ENCODE measurements at places on chromosomes 16 and 17.

DNA sequence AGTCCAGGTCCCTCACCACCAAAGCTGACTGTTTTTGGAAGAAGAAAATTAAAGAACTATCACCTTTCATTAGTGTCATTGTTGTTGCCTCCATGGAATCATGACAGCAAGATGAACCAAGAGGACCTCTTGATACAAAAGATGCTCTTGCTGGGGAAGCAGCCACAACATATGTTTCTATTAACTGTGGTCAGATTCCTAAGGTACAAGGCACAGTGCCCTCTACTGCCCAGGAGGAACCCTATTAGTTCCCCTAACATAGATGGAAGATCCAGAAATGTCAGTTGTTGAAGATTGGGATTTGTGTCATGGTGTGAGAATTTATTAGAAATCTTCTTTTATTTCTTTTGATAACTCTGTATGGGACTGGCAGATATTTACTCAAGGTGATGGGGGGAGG, 188.2 kb upstream of the ANKFN1 start:
- H3K4me1 ChIP-seq: no peaks in the 10 kb centered on the region
- H3K36me3 ChIP-seq: no peaks in the 10 kb centered on the region
- H3K4me3 ChIP-seq: no peak overlapping the region
- H3K27ac ChIP-seq: no peak overlapping the region

- H3K4me1 ChIP-seq: peaks cover 10% of the 10 kb centered on the region
- peak overlapping the region; percentile 71 for H3K4me3 ChIP-seq
- H3K36me3 ChIP-seq: no peaks in the 10 kb centered on the region
- H3K27me3 ChIP-seq: peaks cover 5% of the 10 kb centered on the region
- peak overlapping the region; percentile 58 for H3K27ac ChIP-seq
- no peak for DNase-seq
These were observed 35.9 kb downstream of the CBFA2T3 start for GRCh38 chr16:88940862-88941817.

- peaks cover 13% of the 10 kb centered on the region for H3K27me3 ChIP-seq
- DNase-seq: peak; percentile 60
- peak overlapping the region; percentile 74 for H3K4me3 ChIP-seq
- no peak overlapping the region for H3K27ac ChIP-seq
These were observed 576 bp downstream of the EPOP start for GRCh38 chr17:38674014-38674748.

- no peaks in the 10 kb centered on the region for H3K27me3 ChIP-seq
- DNase-seq: no peak
- H3K4me1 ChIP-seq: no peaks in the 10 kb centered on the region
These were observed 8.2 kb downstream of the MILR1 start for GRCh38 chr17:64457156-64457555.

GRCh38 chr16:3999479-4000325, 116.5 kb downstream of the ADCY9 start:
- H3K27ac ChIP-seq: peak overlapping the region; percentile 61
- H3K4me1 ChIP-seq: peaks cover 20% of the 10 kb centered on the region
- H3K27me3 ChIP-seq: no peaks in the 10 kb centered on the region
- no peaks in the 10 kb centered on the region for H3K36me3 ChIP-seq
- peak overlapping the region; percentile 23 for H3K4me3 ChIP-seq
- peak; percentile 53 for DNase-seq

GRCh38 chr16:23521037-23521743, 10.9 kb upstream of the GGA2 start:
- no peaks in the 10 kb centered on the region for H3K4me1 ChIP-seq
- no peak overlapping the region for H3K4me3 ChIP-seq
- peaks cover 15% of the 10 kb centered on the region for H3K36me3 ChIP-seq
- no peak overlapping the region for H3K27ac ChIP-seq
- H3K27me3 ChIP-seq: no peaks in the 10 kb centered on the region

- peak; percentile 60 for DNase-seq
- peaks cover 25% of the 10 kb centered on the region for H3K36me3 ChIP-seq
- peaks cover 13% of the 10 kb centered on the region for H3K4me1 ChIP-seq
- no peaks in the 10 kb centered on the region for H3K27me3 ChIP-seq
- H3K27ac ChIP-seq: no peak overlapping the region
- no peak overlapping the region for H3K4me3 ChIP-seq
These were observed 3.9 kb downstream of the APRT start for GRCh38 chr16:88807626-88808453.

DNA sequence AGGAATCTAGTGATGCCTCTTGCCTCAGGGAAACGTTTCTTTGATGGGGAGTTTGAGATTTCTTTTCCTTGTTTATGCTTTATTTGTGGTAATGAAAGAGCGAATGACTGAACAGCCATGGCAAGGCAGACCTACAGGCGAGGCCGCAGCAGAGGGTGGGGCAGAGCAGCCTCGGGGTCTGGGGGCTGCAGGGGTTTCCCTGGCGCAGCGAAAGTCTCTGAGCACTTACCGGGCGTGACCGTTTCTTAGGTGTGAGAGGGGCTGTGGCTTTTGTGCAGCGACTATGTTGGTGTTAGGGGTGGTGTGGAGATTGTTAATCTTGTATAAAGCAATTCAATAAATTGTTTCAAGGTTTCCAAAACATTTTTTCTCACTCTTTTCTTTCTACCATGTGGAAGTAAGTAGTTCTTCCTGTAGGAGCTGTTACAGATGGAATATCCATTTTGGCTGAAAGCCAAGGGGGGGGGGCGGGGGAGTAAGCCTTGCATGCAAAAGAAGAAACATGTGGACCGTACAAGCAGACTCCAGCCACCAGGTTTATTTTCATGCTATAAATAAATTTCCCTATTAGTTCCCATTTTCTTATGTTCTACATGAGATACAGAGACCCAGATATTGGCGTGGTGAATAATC, 34.8 kb downstream of the UBN1 start:
- H3K27me3 ChIP-seq: no peaks in the 10 kb centered on the region
- H3K4me3 ChIP-seq: no peak overlapping the region
- peak overlapping the region; percentile 1 for H3K27ac ChIP-seq
- no peak for DNase-seq
- H3K4me1 ChIP-seq: peaks cover 4% of the 10 kb centered on the region

- H3K36me3 ChIP-seq: peaks cover 36% of the 10 kb centered on the region
- H3K4me1 ChIP-seq: peaks cover 9% of the 10 kb centered on the region
These were observed 61.6 kb downstream of the TIMM22 start for GRCh38 chr17:1058423-1059130.

DNA sequence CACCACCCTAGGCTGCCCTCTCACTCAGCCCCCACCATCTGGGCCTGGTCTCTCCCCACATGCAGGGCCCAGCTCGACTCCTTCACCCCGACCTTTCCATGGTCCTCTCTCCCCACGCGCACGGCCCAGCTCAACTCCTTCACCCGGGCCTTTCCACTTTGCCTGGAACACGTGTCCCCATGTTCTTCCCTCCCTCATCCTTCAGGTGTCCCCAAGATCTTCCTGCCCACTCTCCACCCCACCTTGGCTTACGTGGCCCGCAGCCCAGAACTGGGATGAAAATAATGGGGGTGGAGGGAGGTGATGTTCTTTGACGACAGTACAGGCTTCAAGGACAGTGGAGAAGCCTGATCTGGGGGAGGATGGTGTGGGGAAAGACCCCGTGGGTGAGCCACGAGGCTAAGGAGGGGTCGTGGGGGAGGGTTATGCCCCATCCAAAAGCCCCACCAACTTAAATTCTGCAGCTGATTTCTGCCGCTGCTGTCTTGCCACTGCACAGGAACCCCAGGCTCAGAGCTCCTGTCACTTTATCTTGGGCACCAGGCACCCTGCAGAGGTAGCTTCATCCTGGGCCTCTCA, 9.9 kb upstream of the MEAK7 start:
- H3K4me1 ChIP-seq: no peaks in the 10 kb centered on the region
- H3K4me3 ChIP-seq: no peak overlapping the region
- DNase-seq: no peak
- no peaks in the 10 kb centered on the region for H3K27me3 ChIP-seq
- H3K36me3 ChIP-seq: no peaks in the 10 kb centered on the region
- H3K27ac ChIP-seq: no peak overlapping the region

DNA sequence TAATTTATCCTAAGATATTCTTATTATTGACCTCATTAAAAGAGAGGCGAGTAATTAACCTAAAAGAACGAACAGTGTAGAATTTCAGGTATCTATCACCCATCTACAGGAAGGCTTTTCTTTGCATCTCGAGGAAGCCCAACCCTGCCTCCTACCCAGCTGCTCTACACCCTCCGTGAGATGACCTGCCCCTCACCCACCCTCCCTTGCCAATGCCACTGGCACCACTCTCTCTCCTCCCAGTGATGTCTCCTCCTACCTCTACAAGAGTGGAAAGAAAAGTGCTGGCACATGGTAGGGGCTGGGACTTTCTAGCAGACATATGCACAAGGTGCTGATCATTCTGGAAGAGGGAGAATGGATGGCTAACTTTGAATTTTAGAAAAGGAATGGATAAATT, 22.9 kb upstream of the FOXJ1 start:
- H3K4me3 ChIP-seq: no peak overlapping the region
- no peak overlapping the region for H3K27ac ChIP-seq
- no peaks in the 10 kb centered on the region for H3K4me1 ChIP-seq
- no peaks in the 10 kb centered on the region for H3K27me3 ChIP-seq

- no peak overlapping the region for H3K4me3 ChIP-seq
- DNase-seq: no peak
- H3K27ac ChIP-seq: no peak overlapping the region
- H3K36me3 ChIP-seq: no peaks in the 10 kb centered on the region
- H3K4me1 ChIP-seq: no peaks in the 10 kb centered on the region
- no peaks in the 10 kb centered on the region for H3K27me3 ChIP-seq
These were observed 659.4 kb upstream of the EEF2KMT start for GRCh38 chr16:5756969-5757368.

DNA sequence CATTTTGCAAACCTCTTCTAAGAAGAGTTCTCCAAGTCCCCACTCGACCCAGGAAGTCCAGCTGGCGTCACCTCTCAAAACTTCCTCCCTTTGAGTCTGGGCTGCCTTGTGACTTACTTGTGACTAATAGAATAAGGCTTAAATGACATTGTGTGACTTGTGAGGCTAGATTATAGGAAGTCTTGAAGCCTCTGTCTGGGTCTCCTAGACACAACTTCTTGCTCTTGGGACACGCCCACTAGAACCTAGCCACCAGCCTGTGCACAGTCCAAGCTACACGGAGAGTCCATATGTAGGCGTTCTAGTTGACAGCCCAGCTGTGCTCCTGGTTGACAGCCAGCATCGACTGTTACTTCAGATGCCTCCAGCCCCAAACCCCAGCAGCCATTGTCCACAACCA, 66.7 kb upstream of the TANC2 start:
- no peak overlapping the region for H3K27ac ChIP-seq
- H3K4me3 ChIP-seq: no peak overlapping the region
- H3K27me3 ChIP-seq: no peaks in the 10 kb centered on the region
- no peaks in the 10 kb centered on the region for H3K36me3 ChIP-seq
- peaks cover 4% of the 10 kb centered on the region for H3K4me1 ChIP-seq

DNA sequence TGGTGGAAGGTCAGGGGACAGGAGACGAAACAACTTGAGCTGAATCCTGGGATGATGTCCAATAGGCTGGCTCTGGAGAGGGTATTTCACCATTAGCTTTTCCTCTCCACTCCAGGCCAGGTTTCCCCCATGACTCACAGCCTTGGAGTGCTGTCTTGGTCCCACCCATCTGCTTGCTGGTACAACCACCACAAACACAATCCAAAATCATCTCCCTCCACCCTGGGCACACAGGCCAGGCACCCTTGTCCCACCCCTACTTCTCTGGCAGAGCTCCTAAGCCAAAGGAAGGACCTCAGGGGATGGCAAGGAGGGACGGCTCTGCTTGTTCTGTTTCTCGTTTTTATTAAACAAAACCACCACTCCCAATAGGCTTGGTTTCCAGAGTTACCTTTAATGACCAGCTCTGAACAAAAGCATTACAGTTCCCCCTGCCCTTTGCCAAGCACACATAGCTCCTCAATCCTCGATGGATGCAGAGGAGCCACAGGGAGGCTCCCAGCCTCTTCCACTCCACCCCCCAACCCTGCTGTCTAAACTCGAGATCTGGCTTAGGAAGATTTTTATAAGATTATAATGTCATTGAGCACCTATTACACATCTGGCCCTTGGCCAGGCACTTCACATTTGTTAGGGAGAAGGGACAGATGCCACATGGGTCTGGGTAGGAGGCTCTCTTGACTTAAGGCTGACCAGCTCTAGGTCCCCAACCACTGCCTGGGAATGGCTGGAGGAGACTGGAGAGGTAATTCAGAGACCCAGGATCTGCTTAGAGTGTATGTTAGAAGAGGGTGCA, 13.3 kb downstream of the CAVIN1 start:
- H3K27me3 ChIP-seq: no peaks in the 10 kb centered on the region
- DNase-seq: peak; percentile 92
- H3K4me1 ChIP-seq: peaks cover 74% of the 10 kb centered on the region
- H3K36me3 ChIP-seq: no peaks in the 10 kb centered on the region

GRCh38 chr16:13453938-13454553, 465.9 kb upstream of the ERCC4 start:
- no peak for DNase-seq
- H3K4me1 ChIP-seq: no peaks in the 10 kb centered on the region
- no peaks in the 10 kb centered on the region for H3K36me3 ChIP-seq
- no peak overlapping the region for H3K27ac ChIP-seq

GRCh38 chr16:72301523-72302236, 129.7 kb upstream of the PMFBP1 start:
- H3K36me3 ChIP-seq: no peaks in the 10 kb centered on the region
- H3K27me3 ChIP-seq: no peaks in the 10 kb centered on the region
- H3K4me3 ChIP-seq: no peak overlapping the region
- DNase-seq: no peak
- H3K27ac ChIP-seq: no peak overlapping the region

DNA sequence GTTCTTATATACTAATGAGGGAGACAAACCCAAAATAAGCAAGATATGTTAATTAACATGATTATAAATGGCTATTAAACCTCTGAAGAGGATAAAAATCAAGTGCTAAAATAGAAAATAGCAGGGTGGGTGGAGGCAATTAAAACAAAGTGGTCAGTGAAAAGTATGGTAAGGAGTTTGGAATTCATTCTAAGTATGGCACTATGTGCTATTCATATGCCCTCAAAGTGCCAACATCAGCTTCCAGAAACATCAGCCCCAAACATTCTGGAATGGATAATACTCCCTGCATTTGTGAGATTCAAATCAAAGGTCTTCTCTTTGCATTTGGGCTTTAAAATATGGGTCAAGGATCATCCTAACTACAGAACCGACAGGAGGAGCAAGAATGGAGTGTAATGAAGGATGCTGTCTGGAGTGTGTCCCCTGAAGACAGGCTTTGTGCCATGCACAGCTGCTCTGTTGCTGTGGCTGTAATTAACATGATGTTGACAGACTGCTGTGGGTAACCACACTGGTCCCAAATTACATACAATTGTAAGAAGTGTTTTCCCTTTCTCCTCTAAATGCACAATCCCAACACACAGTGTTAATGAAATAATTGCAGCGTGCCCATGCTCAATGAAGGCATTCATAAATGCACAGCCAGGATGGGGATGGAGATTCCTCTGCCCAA, 93.1 kb downstream of the VAT1L start:
- no peaks in the 10 kb centered on the region for H3K4me1 ChIP-seq
- no peaks in the 10 kb centered on the region for H3K36me3 ChIP-seq

Data from psoas muscle (tissue), 8 donors.